Activated naive CD4-positive, alpha-beta T cell treated with Interleukin-2 at 50 U/mL for 16 hours (primary cell): ENCODE measurements at places on chromosomes 13 and 19.

DNA sequence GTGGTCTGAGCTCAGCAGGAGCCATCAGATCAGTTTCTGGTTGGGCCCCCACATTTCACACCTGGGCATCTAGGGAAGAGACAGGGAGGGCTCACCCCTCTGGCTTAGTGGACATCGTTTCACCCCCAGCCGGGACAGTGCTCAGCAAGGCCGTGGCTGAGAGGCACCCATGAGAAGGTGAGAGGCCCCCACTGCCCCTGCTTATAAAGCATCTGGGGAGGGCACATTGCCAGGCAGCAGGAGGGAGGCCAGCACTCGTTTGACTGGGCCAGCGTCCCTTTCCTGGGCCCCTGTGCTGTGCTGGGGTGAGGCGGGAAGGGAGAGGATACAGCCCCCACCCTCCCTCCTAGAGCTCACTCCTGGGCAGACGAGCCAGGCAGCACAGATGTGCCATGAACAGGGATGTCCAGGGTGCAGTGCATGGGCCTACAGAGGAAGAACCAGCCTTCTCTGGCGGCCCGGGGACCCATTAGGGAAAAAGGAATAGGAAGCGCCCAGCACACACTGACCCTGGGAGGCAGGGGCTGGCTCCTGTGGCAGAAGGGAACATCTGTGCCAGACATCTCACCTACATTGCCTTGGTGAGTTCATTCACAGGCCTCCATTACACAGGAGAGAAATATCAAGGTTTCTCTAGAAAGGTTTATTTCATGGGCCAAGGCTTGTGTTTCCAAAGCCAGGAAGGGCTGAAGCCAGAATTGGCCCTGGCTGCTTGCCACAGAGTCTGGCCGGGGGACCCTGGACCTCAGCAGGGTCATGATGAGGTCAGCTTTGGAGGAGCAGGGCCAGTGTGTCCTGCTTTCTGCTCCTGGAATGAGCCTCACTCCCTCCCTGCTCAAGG lies 7.7 kb downstream of the AP1M1 start:
- no peak for DNase-seq

- no peak for DNase-seq
These were observed 82.6 kb upstream of the OXGR1 start for GRCh38 chr13:97076898-97077297.

GRCh38 chr19:53991224-53992113 lies at the start of gene CACNG6:
Gene CACNG6 (plus strand): TSS chr19:53991637. CDS start chr19:53992878, 1,241 bp downstream.
- DNase-seq: no peak

DNA sequence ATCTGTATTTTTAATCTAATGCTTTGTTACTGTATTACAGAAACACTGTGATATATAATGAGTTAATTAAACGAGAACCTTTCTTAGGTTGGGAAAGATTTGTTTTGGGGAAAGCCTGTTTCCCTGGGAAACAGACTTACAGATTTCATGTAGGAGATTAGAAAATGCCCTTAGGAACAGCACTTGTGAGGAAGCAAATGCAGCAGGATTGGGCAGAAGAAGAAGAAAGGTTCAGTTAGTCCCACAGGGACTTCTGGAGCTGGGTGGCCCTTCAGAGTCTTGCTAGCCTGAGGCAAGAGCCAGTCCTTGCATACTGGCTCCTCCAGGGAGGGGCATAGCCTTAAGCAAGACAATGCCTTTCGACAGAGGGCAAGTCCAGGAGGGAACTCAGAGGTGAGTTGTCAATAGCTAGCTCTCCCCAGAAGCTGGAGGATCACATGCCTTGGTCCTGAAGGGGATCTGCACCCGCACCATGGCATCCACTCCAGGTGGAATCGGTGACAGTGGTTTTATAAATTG lies 36.8 kb downstream of the N4BP2L1 start:
- DNase-seq: no peak

DNA sequence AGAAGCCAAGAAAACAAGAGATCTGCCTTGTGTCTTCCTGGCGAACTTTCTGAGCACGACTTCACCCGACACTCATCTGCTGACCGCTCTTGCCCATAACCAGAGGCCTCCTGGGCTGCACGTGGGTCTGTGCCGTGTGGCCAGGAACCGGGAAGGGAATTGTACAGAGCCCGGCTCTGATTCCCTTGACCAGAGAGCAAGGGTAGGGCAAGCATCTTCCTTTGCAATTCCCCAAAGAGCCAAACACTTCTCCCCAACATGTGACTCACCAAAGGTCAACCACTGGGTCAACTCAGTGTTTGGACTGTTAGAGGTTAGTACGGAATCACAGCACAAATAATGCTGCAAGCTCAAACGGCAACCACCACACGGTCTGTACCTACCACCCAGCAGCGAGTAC lies 48.9 kb downstream of the KLF2 start:
- no peak for DNase-seq

- DNase-seq: no peak
These were observed 101.2 kb downstream of the LHFPL6 start for GRCh38 chr13:39501702-39502324.

DNA sequence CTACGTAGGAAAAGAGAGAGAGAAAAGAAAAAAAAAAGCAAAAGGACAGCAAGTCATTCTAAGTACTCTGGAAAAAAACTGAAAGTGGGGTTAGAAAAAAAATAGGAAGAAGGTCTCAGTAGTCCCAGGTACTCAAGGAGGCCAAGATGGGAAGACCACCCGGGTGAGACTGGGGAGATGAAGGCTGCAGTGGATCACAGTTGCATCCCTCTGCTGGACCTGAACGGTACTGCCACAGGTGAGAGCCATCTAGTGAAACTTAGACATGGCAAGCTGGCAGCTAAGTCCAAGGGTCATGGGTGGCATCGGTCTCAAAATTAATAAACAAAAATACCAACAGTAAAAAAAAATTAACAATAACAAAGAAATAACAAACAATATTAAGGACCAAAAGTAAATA lies 41.0 kb upstream of the ZNF91 start:
- DNase-seq: no peak

- DNase-seq: no peak
These were observed 254.6 kb downstream of the SPRY2 start for GRCh38 chr13:80086304-80086721.

DNA sequence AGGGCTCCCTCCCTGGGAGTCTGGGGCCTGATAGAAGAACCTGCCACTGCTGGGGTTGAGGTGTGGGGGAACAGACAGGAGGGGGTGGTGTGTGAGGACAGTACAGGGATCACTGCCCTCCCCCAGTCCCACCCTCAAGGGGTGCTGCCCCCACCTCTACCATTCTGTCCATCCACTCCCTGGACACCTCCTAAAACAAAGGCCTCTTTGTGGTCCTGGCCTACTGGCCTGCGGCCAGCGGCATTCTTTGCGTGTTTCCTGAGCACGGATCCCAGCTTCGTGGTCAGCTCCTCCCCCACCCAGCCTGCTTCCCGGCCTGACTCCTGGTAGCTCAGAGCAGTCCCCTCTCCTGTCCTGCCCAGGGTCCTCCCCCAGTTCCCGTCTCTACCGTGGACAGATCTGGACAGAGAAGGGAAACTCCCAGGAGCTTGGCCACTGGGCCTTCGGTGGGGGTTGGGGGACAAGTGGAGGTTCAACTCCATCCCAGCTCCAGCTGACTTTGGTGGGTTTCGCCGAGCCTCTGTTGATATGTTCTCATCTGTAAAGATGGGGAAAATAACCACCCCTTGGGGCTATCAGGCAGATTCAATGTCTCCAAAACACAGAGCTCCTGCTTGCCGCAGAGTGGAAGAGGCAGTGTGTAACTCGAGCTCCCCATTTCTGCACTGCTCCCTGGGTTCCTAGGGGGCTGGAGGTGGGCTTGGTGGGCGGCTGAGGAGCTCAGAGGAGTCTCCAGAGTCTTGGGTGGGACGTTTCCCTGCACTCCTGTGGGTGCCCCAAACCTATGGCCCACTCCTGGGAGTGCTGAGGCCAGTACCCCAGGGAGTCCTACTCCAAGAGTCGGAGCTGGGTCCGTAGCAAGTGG lies 48.7 kb downstream of the LYL1 start:
- DNase-seq: no peak

DNA sequence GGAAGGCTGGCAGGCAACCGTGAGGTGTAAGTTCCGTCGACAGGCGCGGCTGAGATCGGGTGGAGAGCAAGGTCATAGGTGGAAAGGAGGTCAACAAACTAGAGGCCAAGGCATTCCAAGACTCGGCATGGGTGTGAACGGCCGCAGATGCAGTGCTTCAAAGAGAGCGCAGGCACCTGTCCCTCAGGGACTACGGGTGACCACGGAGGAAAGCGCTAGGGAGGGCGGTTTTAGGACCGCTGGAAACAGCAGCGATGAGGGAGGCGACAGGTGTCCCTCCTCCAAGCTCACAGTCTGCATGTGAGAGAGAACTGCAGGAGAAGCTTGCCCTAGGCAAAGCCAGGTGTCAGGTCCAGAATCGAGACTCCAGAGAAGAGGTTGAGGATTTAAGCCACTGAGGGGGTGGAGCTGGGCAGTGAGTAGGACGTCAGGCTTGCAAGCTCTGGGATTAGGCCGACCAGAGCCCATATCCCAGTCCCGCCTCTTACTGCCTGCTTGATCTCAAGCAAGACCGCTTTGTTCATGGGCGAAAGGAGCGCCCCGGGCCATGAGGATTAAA lies 1.6 kb upstream of the MLNR start:
- DNase-seq: no peak

- DNase-seq: no peak
These were observed 10.6 kb downstream of the CLC start for GRCh38 chr19:39727070-39727800.

DNA sequence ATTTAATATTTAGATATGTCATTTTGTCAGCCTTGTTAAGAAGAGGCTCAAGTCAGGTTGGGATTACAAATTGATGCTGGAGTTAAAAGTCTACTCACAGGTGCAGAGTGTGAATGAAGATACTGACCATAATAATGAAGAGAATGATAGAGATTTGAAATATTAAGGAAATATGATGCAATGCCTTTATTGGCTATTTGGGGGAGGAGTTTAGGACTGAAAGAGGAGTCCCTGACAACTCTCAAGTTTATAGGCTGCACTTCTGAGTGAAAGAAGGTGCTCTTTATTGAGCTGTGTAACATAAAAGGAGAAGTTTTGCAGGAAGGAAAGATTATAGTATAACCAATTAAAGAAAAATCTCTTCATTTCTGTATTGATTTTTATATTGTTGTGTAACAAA lies 827.7 kb upstream of the PCDH9 start:
- DNase-seq: no peak

DNA sequence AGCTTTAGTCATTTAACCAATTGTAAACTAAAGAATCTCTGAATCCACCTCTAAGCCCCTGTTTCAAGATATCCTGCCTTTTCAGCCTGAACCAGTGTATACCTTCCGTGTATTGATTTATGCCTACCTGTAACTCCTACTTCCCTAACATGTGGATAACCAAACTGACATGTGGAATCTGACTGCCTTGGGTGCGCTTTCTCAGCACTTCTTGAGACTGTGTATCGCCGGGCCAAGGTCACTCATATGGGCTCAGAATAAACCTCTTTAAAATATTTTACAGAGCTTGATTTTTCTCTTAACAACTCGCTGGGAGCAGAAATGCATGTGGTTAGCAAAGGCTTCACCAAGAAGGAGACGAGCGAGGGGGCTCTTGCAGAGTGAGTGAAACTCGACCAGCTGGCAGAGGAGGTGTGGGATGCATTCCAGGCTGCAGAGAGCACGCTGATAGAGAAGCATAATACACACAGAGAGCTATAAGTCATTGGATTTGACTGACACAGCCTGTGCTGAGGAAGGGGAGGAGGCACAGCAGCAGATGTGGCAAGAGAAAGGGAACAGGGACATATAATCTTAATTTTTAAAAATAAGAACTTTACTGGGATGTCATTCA lies 268.2 kb upstream of the MAB21L1 start:
- no peak for DNase-seq

DNA sequence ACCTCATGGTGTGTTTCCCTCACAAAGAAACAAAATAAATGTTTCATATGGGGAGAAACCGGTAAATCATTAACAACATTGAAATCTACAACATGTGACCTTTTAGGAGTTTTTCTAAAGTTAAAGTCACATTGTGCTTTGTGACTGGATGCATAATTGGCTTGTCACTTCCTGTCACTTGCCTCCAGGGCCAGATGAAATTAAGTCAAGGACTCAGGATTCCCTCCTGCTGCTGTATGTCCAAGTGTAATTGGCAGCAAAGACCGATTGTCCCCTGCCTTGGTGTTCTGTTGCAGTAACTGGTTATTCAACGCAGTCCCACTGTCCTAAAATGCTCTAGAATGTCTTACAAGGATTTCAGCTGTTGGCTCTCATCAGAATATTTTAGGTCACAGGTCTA lies 448.2 kb downstream of the LIG4 start:
- DNase-seq: no peak

DNA sequence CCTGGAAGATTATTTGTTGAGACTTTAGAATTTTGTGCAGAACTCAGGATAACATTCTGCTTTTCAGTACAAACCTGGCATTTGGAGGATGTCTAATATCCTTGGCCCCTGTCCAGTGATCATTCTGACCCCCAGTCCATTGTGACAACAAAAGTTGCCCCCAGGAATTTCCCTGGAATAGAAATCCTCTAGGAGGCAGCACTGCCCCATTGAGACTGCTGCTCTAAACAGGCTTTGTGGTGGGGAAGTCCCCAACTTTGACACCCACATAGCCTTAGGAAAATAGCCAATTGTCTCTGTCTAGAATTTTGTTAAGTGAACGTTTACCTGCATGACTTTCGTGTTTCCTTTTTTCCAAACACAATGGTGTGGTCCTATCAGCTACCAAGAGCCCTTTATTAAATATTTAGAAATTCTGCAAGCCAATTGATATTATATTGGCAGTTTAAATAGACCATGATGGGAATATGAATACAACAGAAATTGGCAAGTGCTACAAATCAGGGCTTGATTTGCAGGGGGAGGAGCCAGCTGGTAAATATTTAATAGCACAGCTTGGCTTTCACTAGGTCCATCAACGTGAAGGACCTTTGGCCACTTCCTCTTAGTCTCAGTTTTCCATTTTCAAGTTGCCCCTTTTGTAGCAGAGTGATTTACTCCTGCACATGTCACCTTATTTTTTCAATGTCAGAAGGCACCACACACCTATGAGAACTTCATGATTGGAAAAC lies 451.7 kb downstream of the EFNB2 start:
- no peak for DNase-seq
